Upper lobe of left lung (tissue), 6 donors: ENCODE measurements at places on chromosomes 16 and 17.

- no peak for DNase-seq
Measured at GRCh38 chr16:27169511-27170071, 33.7 kb upstream of the KDM8 start.

- DNase-seq = peak; percentile 69
Measured at GRCh38 chr16:55444754-55445485, 34.1 kb upstream of the MMP2 start.

DNA sequence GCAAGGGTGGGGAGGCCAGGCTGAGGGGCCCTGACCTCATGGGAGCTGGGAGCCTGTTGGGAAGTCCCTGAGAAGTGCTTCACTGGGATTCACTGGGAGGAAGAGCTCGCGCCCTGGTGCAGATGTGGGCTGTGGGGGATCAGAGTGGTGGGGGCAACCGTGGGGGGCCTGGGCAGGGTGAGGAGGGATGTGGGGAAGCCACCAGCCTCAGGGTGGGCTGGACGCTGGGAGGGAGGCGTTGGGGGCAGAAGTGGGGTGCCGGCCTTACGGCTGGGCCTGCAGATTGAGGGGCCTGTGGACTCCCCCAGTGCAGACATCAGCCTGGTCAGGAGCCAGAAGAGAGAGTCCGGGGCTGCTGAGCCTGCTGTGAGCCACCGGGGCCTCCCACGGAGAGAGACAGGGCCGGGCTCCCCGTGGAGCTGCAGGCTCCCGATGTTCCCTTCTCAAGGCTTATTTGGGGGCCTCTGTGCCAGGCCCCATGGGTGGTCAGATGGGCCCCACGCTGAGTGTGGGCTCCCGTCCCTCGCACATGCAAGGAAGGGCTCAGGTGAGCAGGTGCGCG lies 7.8 kb downstream of the DPEP1 start:
- peak; percentile 76 for DNase-seq

- DNase-seq = no peak
Measured at GRCh38 chr16:19830902-19831560, 53.6 kb downstream of the GPRC5B start.

DNA sequence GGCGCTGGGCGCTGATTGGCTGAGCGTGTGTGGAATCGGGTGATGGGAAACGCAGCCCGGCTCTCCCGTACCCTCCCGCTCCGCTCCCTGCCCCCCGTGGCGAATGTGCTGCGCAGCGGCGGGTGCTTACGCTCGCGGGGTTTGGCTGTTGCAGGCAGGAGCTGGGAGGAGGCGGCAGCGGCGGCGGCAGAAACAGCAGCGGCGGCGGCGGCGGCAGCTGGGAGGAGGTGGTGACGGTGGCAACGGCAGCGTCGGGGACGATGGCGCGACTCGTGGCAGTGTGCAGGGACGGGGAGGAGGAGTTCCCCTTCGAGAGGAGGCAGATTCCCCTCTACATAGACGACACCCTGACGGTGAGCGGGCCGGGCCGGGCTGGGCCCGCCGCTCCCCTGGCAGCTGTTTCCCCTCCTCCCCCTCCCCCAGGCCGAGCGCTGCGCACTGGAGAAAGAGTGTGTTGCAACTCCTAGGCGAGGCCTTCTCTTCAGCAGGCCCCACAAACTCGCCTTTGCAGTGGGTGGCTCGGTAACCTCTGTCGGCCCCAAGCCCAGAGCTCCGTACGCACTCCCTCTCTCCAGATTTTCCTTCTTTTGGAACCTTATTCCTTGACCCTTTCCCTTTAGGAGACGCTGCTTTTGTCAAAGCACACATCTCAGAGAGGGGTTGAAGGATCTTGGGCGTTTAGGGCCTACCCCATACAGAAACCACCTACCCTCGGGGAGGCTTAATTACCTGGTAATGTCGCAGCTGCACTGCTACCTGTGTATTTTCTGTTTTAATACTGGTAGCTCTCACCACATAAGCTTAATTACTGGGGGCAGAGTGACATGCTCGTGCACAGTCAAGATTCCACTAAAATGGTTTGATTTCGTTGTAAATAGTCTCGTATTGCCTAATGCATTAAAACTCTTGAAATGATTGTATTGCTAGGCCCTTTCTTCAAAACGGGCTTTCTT lies 1.0 kb downstream of the GGNBP2 start:
- DNase-seq = peak; percentile 99

DNA sequence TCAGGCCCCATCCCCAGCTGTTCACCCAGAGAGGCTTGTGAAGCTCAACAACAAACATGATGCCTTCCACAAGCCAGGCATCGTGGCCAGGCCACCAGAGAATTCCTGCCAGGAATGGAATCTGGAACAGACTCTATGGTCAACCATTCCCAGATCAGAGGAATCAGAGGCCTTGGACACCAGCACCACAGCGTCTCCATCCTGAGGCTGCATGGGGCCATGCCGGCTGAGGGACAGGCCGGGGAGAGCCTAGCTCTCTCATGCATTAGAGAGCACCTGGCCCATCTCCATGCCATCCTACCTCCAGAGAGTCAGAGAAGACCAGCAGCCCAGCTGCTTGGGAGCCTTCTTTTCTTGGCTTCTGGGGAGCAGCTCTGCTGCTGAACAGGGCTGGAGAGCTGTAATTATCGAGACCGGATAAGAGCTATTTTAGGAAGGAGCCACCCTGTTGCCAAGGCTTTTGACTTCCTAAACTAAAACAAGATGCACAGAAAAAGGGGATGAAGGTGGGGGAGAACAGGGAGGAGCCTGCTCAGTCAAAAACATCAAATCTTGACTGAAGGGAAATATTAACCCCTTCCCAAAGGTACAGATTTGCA lies 24.5 kb upstream of the MTMR4 start:
- DNase-seq = no peak

DNA sequence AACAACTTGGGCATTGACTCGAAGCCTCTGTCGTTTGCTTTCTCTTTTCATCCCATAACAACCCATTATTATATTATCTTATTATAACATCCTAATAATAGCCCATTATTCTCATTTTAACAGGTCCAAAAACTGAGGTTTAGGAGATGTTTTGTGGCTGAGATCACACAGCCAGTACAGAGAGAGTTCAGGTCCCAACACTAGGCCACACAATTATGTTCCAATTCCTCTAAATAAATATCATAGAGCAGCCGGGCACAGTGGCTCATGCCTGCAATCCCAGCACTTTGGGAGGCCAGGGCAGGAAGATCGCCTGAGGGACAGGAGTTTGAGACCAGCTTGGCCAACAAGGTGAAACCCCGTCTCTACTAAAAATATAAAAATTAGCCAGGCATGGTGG lies 40.3 kb upstream of the KIFC3 start:
- DNase-seq = no peak

DNA sequence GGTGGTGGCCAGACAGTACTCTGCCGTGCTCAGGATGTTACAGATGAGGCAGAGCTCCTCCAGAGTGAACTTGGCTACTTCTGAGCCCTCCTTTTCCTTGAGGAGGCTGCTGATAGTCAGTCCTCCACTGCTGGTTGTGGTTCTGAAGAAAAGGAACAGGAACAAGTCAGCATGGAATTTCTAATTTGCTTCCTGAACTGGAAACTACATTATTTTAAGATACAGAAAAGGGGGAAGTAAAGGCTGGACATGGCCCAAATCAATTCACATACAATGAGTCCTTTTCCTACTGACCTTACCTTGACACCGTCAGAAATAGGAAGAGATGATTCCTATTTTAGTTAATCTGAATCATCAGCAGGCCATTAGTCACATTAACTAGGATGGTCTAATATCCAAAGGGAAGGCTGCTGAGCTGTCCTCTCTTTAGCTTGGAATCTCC lies 154.2 kb downstream of the VPS53 start:
- DNase-seq = no peak

- DNase-seq = peak; percentile 73
Measured at GRCh38 chr16:88688013-88688778, 1.9 kb upstream of the SNAI3 start.

GRCh38 chr16:53372992-53373871 lies 61.0 kb upstream of the RBL2 start:
- peak; percentile 97 for DNase-seq

DNA sequence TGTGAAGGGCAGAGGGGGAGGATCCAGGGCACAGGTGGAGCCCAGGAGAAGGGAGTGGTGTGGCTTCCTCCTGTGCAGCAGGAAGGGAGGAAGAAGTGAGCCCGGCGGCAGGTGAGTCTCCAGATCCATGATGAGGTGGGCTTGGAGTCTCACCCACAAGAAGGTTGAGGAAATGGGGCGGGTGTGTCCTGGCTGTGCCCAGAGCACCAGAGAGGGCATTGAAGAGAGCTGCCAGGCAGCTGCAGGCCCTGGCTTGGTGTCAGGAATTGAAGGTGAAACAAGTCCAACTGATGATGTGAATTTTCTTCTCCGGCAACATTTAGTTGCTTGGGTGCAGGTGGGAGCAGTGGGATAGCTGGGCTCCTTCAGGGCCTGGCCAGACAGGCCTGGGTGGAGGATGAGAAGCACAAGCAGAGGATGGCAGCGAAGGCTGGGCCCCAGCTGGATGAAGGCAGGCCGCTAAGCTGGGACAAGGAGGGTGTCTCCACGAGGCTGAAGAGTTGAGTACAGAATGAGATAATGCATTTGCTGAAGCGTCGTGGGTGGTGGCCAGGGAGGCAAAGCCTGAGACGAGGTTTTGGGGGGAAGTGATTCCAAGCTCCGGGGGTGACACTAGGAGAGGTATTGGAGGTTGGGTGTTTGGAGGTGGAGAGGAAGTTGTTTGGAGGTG lies 18.3 kb downstream of the NT5M start:
- no peak for DNase-seq

- no peak for DNase-seq
Measured at GRCh38 chr16:50407351-50407750, 38.6 kb upstream of the BRD7 start.

DNA sequence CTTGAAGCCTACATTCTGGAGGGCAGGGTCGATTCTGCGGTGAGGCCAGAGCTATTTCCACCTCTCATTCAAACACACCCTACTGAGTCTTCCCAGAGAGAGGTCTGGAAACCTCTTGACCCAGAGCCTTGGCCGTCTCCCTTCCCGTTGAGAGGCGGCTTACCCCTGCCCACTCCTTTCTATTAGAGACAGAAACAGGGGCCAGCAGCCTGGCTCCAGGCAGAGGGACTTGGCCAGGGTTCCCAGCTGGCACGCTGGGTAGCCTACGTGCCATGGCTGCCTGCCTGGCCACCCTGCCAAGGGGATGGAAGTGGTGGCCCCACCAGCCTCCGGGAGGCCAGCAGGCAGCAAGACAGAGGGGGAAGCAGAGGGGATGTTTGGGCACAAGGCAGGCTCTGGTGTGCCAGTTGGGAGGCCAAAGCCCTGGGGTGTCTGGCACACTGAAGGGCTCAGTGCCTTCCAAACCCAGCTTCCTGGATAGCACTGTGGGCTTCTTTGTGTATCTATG lies 6.0 kb downstream of the STAC2 start:
- peak; percentile 55 for DNase-seq

DNA sequence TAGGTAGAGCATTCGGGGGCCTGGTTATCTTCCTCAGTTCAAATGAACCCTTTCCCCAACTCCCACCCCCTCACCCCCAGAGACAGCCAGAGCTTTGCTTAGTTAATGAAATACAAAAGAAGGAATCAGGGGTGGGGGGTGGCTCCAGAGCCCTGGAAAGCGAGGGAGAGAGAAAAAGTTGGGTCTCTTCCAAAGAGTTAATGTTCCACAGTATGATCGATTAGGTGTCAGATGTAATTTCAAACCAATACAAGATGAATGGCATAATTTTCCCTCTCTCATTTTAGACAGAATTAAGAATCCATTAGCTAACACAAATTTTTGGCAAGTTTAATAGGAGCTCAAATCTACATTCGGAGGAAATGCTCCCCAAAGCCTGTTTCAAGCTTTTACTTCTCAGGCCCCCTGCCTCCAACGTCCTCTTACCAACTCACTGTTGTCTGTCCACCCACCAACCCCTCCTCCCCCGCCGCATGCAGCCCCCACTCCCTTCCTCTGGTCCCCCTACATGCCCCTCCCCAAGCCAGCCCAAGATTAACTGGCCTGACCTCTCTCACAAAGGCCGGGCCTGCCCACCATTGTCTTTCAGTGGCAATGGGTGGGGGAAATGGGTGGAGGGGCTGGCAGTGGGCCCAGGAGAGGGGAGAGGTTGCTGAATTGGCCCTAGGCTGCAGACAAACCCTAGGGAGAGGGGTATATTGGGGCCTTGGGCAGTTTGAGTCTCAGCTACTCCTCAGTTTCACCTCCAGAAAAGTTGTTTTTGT lies 28.2 kb downstream of the NEUROD2 start:
- DNase-seq = no peak

DNA sequence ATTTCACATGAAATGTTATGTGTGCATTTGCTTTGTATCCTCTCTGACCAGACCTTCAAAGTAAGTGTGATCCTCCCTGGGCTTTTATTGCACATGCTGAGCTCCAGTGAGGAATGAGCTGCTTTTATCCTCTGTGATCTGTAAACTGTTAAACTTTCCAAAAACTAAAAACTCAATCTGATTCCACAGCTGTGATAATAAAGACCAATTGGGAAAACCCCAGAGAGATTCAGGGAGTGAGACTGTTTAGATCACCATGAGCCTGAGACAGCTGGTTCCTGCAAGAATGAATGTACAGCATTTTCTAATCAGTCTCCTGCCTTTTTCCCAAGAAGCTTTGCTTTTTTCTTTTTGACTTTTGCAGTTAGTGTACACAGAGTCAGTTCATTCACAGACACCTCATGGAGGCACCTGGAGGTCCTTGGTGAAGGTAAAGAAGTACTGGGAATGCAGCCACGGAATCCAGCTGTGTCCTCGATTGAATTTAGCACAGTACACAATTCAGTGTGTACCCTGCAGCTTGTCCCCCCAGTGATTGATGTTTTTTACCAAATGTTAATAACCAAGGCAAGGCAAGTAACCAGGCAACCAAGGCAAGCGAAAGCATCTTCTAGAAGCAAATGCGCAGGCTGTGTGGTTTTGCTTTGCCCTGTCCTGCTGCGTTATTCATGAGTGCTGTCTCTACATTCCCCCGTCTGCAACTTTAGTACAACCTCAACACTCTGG lies 182.6 kb downstream of the LGALS9B start:
- DNase-seq = no peak

GRCh38 chr17:78289802-78290363 lies 58.5 kb downstream of the TMEM235 start:
- DNase-seq = peak; percentile 90

DNA sequence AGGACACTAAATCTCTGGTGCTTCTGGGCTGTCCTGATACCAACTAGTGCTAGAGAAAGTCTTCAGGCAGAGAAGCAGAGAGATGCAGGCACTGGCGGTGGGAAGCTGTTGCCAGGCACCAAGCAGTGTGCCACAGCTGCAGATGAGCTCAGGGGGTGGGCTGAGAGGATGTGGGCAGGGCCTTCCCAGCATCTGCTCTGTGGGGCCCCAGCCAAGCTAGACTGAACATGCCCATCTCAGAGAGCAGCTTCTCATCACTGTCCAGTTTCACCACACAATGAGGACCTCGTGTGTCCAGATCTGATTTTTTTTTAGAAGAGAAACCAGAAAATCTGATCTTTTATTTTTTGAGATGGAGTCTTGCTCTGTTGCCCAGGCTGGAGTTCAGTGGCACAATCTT lies 17.1 kb downstream of the PSKH1 start:
- DNase-seq = no peak
